ENCODE measurements at places on chromosomes 7 and 10.

DNA sequence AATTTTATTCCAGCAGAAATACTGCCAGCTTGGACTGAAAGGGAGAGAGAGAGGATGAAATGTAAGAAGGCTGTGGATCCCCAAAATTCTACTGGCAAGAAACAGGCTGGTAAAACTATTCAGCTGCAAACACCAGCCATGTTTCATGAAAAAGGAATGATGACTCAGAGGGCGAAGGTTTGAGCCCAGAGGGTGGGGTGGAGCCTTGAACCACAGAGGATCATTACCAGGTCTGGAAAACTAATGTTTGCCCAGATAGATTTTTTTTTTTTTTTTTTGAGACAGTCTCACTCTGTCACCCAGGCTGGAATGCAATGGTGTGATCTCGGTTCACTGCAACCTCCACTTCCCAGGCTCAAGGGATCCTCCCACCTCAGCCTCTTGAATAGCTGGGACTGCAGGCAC, 41.7 kb upstream of the NRF1 start:
- peak; percentile 88 for DNase-seq

GRCh38 chr7:42071372-42072261, 165.4 kb downstream of the GLI3 start:
- DNase-seq, result peak; percentile 53

- DNase-seq, result peak; percentile 87
These were observed 12.6 kb upstream of the NRBF2 start for GRCh38 chr10:63120554-63120953.

DNA sequence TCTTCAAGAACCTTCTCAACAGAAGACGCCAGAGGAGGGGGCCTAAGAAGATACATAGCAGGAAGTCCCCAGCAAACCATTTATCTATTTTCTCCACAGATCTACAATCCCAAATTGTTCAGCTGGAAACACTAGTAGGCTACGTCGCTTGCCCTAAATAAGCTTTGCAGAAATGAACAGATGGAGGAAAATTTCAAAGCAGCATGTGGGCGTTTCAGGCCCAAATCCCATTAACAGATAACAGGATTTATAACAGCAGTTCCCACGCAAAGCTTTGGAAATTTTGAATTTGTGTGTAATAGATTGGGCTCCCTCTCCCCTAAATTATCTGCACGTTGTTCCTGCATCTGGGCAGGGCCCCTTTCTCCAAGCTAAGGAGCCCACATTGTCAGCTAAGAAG, 60.6 kb upstream of the FRMD4A start:
- DNase-seq, result no peak

- no peak for DNase-seq
These were observed 113.4 kb downstream of the VIPR2 start for GRCh38 chr7:159031135-159031701.

DNA sequence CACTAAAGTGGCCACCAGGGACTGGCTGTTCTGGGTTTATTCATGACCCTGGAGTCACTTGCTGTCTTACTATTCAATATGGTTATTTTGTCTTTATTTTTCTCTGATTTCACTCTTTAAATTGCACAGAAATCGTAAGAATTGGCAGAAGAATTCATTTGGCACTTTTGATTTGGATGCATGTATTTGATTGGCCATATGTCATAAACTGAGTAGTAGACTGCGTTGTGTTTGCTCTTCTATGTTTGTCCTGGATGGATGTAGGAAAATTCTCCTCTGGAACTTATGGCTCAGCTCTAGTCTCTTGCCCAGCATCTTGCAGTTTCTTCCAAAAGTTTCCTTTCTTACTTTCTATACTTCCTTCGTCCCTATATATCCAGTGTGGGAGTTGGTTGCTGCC, 452.7 kb downstream of the GATA3 start:
- DNase-seq, result no peak

DNA sequence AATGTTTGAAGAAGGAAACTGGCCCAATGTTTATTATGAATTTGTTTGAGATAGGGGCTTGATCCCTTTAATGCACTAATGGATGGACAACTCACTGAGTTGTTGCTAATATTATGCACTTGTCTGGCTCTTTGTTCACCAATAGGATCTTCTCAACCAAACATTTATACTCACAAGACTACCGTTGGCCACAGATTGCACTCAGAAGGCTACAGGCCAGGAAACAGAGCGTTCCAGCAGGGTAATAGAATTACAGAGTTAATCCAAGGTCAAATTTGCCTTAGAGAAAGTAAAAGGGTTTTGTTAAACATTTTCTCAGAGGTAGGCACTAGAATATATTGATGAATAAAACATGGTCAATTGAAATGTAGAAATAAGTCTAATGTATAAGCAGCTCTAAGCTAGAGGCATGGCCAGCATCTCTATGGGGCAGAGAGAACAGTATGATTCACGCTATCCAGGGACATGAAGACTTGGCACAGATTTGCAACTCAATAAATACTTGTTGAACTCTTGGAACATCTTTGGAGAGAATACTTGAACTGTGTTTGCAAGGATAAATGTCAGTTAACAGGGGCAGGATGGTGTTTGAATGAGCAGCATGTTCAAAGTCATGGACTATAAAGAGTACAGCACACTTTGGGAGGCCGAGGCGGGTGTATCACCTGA, 606.9 kb downstream of the SORCS3 start:
- no peak for DNase-seq

DNA sequence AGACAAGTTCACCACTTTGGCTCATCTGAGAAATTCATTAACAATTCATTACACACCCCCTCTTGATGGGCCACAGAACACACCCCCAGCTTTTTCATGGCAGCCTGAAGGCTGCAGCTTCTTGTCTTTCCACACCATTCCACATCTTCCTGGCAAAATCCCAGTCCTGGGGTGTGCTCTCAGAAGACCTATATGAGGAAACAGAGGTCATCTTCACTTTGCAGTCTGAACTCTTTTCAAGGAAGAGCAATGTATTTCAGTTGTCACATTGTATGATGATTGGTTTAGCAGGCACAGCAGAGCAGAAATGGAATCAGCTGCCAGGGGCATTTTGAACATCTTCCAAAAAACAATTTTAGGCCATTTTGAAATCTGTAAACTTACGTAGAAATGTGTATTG, 7.8 kb upstream of the LRRC27 start:
- no peak for DNase-seq

DNA sequence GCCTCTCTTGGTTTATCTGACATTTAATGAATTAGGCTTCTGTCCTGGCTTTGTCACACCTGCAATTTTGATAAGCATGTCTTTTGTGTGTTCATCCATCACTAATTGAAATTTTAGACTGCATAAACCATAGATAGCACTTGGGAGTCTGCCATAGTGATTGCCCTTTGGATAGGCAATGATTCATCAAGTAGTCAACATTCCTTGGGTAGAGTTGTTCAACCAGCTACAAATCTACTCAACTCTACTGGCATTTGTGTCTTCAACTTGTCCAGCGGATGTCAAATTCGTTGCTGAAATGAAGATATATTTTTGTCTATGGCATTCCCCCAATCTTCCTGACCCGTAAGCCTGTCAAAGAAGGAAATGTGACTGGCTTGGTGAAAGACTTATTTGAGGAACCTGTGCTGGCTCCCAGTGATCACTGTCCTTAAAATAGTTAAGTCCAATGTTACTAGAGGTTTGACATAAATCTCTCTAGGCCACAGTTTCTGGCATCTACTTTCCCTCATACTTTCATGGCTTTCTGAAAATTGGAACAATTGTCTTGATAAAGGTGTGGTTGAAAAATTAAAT, 33.7 kb upstream of the CREB5 start:
- no peak for DNase-seq
